ENCODE measurements at places on chromosomes 13 and 19.
A peak's percentile ranks its signal among the peaks of the same experiment; 100 is the strongest.

GRCh38 chr13:90835826-90836225 is 511.7 kb upstream of the MIR17HG start:
- no peak for DNase-seq

DNA sequence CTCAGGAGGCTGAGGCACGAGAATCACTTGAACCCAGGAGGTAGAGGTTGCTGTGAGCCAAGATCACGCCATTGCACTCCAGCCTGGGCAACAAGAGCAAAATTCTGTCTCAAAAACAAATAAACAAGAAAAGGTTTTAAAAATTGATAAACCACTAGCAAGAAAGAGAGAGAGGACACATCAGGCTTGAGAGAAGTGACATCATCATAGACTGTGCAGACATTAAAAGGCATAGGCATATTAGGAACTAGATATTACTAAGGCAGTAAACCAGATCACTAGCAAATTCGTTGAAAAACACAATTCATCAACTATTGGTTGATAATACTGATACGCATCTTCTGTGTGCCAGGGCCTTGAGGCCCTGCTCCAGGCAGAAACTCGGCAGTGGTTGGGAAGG is 7.7 kb downstream of the A1BG start:
- DNase-seq = no peak

DNA sequence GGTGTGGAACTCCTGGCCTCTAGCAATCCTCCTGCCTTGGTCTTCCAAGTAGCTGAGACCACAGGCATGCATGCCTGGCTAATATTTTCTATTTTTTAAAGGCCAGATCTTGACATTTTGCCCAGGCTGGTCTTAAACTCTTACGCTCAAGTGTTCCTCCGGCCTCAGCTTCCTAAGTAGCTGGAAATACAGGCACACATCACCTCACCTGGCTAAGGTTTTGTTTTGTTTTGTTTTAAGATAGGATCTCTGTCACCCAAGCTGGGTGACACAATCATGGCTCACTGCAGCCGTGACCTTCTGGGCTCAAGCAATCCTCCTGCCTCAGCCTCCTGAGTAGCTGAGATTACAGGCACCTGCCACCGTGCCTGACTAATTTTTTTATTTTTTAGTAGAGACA is 5.5 kb upstream of the RLN3 start:
- no peak for DNase-seq

DNA sequence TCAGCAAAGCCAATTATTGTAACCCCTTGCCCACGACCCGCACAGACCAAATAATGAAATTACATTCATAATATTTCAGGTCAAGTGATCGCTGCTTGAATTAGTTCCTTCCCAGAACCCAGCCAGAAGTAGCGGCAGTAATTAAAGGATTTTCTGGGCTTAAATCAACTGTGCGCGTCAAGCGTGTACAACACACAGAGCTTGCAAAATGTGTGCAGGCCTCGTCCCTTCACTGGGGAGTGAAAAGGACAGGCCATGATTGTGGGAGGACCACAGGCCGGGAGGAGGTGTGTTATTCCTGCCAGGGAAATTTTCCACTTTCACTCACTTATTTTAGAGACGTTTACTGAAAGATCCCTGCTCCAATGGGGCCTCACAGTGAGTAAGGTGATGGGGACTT is 84.9 kb downstream of the CHST8 start:
- DNase-seq = no peak

- no peak for DNase-seq
Measured at GRCh38 chr13:39110518-39111097, 72.4 kb downstream of the NHLRC3 start.

GRCh38 chr13:51502153-51502651 is 49.4 kb upstream of the INTS6 start:
- DNase-seq = no peak

GRCh38 chr19:34712395-34713261 is 21.4 kb upstream of the ZNF181 start:
- DNase-seq = peak; percentile 24

DNA sequence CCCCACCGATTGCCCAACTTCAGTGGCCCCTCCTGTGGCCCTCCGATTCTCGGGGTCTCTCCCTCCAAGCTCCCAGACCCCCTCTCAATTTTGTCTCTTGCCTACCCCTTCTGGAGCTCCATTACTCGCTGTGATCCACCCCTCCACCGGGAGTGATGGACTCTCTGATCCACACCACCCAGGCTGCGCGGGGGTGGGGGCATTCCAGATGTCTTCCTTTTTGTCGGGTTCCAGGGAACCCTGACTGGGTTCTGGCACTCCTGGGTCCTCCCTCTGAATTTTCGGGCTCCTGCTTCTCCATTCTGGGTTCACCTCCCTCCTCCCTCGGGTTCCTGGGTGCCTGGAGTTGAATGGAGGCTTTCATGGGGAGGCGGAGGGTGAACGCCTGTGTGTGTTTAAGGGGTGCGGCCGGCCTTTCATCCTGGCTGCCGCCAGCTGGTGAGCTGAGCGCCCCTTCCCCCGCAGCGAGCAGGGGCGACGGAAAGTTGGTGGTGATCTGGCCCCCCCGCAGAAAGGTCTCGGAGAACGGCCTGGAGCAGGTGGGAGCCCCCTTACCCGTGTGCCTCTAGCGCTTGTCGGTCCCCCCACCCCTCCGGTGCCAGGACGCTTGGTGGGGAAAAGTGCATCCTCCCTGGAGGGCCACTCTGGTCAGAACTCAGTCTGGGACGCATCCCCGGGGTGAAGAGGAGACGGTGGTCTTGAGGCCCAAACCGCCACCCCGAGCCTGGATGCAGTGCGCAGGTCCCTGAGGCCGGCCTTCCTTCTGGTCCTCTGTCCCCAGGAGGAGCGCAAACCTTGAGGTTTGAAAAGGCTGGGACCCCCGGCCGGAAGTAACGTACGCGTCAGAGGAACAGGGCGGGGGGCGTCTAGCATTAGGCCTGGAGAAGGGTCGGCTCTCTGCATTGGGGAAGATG is 1.6 kb downstream of the MISP3 start:
- DNase-seq = no peak

Measured in cerebellar nuclear complex (tissue), 1 donor.